Trophoblast cell (in vitro differentiated cells and primary cell): ENCODE measurements at places on chromosomes 7 and 10.

DNA sequence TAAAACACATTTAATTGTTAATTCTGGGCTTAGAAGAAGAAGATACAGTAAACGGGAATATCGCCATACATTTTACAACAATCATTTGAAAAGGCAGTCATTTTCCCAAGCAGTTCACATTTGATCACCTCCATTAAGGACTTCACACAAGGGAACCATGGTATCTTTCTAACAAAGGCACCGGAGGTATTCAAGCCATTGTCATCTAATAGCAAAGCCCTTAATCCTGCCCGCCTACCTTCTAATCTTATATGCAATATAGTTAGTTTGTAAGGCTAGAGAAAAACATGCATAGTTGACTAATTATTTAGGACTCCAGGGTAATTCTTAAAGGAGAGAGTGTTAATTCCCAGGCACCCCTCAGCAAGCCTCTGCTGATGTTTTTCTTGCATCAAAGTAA lies 83.1 kb downstream of the MRPL32 start:
- no peak for DNase-seq

DNA sequence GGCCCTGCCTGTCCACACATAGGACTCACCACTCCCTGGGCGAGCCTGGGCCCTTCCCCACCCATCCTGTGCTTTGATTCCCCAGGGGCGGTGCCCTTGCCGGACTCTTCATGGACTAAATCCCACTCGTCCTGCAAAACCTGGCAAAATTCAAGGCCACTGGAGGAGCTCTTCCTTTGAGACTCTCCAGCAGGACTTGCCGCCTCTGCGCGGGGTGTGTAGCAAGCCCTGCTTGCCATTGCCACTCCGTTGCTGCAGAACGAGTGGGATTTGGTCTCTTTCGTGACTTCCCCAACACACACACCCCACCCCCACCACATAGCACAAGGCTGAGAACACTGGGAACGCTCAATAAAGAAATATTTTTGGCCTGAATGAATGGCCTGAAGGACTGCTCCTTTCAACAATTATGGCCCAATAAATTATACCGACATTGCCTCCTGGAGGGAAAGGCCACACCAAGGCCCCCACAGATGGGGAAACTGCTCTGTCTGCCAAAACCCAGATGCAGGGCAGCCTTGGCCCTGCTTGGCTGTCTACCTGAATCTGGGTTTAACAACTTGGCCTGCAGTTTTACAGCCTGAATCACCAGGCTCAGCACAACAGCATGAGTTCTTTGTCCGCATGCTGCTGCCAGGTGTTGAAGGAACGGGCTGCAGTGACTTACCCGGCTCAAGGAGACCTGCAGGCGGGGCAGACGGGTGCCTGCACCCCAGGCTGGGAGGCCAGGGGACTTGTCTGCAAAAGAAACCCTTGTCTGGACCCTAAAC lies 72.8 kb upstream of the KAT6B start:
- no peak for DNase-seq

DNA sequence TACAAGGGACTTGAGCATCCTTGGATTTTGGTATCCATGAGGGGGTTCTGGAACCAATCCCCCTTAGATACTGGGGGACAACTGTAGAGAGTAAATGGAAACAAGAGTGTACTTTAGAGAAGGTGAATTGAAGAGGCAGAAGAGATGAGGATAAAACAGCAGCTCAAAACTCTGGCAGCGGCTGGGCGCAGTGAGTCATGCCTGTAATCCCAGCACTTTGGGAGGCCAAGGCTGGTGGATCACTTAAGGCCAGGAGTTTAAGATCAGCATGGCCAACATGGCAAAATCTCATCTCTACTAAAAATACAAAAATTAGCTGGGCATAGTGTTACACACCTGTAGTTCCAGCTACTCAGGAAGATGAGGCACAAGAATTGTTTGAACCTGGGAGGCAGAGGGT lies 218.7 kb downstream of the GALNT17 start:
- DNase-seq, result no peak

DNA sequence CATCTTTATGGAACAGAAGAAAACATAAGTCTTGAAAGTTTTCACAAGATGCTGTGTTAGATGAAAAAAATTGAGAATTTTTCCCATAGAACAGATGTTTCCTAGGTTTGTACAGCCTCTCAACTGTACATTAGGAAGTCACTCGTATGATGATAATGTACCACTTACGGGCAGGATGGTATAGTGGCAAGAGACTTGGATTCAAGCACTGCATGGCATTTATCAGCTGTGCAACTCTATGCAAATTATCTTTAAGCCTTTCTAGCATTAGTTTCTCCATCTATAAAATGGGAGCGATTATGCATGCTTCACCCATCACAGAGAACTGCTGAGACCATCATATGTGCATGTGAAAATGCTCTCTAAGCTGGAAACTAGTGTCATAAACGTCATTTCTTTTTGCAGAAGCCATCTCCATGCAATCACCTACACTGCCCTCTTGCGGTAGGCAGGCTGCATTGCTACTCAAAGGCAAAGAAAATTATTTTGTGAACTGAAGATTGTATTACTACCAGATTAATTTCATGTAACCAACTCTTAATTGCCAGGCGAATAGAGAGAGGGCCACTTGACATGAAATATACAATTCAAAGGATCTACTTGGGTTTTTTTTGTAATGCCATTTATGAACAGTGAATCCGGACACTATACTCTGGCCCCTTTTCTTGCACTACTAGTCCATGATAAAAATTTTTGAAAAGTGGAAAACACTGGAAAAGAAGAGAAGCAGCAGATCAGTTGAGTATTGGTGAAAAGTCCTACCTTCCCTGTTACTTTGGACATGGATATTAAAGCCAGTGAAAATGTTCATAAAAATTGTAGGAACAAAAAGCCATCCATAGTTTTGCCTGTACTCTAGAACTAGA lies 102.3 kb downstream of the JAZF1 start:
- DNase-seq, result peak; percentile 82

DNA sequence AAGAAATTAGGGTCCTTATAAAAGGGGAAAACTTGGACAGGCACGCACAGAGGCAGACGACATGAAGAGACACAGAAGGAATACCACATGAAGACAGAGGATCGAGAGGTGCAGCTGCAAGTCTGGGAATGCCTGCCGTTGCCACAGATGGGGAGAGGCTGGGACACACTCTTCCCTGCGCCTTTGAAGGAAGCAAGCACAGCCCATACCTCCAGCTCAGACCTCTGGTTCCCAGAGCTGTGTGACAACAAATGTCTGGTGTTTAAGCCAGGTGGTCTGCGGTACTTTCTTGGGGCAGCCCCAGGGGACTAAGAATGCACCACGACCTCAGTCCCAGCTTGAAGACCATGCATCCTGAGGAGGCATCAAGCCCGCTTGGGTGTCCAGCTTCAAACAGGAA lies 18.3 kb downstream of the INSIG1 start:
- peak; percentile 46 for DNase-seq

DNA sequence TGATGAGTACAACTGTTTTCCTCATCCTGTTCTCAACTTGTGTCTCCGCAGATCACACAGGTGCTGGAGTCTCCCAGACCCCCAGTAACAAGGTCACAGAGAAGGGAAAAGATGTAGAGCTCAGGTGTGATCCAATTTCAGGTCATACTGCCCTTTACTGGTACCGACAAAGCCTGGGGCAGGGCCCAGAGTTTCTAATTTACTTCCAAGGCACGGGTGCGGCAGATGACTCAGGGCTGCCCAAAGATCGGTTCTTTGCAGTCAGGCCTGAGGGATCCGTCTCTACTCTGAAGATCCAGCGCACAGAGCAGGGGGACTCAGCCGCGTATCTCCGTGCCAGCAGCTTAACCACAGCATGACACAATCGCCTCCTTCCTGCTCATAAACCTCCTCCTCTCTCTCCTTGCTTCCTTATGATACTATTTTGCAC lies 126.7 kb upstream of the PRSS58 start:
- DNase-seq, result peak; percentile 5

DNA sequence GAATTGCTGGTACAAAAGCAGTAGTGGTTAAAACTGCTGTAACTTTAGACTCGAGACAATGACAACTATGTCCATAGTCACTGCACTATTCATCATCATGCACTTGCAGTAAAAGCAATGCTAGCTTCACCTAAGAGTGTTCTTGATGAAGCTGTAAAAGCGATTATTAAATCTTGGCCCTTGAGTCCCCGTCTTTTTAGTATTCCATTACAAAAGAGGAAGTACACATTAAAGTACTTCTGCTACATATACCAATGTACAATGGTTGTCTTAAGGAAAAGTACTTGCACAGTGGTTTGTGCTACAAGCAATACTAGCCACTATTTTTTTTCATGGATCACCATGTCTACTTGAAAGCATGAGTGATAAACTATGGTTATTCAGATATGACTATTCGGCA lies 78.3 kb downstream of the ATAD1 start:
- no peak for DNase-seq

DNA sequence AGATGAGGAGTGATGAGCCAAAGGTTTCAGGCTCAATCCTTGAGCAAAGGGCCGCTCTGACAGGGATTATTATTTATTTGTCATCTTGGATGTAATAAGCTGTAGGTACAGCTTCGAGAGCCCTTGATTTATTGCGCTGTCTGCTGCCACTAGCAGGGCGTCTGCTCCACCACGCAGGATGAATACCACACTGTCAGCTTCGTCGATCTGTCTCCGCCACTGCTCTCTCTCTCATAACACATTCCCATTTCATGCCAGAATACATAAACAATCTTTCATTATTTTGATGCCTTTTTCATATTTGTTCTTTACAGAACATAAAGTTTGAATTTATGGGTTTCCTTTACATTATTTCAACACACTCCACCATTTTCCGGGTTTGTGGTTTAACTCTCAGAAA lies 276.6 kb downstream of the LRMDA start:
- DNase-seq, result no peak

- peak; percentile 45 for DNase-seq
Measured at GRCh38 chr7:79512261-79512660, 58.8 kb upstream of the MAGI2 start.

- DNase-seq, result peak; percentile 75
Measured at GRCh38 chr10:132420981-132421846, 24.2 kb downstream of the PWWP2B start.

GRCh38 chr10:118047157-118047719 lies 497 bp upstream of the RAB11FIP2 start:
- no peak for DNase-seq

GRCh38 chr7:27885652-27886051 lies 145.7 kb downstream of the TAX1BP1 start:
- no peak for DNase-seq

GRCh38 chr7:31327071-31327470 lies 13.5 kb downstream of the NEUROD6 start:
- peak; percentile 76 for DNase-seq
